Activated CD8-positive, alpha-beta memory T cell treated with anti-CD3 and anti-CD28 coated beads, Interleukin-2, amount 10 ng/mL, durations not matched to agents 7 days and 5 days (primary cell): ENCODE measurements at places on chromosomes 12 and 14. TPM values are rescaled to one million over a fixed set of nuclear protein-coding genes. Genes with fewer than 3 reads are reported as not detected.

Gene NGB
- total RNA-seq = not detected

Gene PTPRO
- 0.15 TPM for total RNA-seq

Gene KRT8
- total RNA-seq = 0.41 TPM

Gene RNASE3
- not detected for total RNA-seq

Gene CLEC12A
- 1.6 TPM for total RNA-seq

Gene SLC16A7
- 18.3 TPM for total RNA-seq

Gene TMEM229B
- total RNA-seq = 7.0 TPM

Gene KLRC3
- total RNA-seq = 6.2 TPM

Gene PKP2
- total RNA-seq = not detected

Gene KCNH3
- 1.2 TPM for total RNA-seq

Gene RNF41
- 28.2 TPM for total RNA-seq

Gene C14orf39
- total RNA-seq = not detected

DNA sequence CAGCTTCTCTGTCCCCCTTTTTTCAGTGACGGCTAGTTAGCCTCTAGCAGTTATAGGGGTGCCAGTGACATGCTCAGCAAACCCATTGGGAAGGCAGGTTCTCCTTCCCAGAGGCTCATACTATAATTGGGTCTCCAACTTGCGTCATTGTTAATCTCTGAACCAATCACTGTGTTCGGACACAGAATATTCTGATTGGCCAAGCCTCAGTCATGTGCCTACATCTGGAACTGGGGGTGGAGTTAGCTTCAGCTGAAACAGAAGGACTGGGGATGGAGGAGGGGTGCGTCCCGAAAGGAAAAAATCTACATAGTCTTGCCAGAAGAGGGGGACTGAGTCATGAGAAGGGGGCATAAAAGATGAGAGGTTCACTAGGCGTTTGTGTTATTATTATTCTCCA is 165.6 kb downstream of the SUDS3 start:
- H3K4me1 ChIP-seq = no peaks in the 10 kb centered on the region
- no peak overlapping the region for H3K27ac ChIP-seq
- no peaks in the 10 kb centered on the region for H3K36me3 ChIP-seq
- no peak overlapping the region for H3K4me3 ChIP-seq
- no peak for DNase-seq
- H3K27me3 ChIP-seq = no peaks in the 10 kb centered on the region

GRCh38 chr12:46154221-46154985 is 114.4 kb downstream of the SLC38A1 start:
- no peak overlapping the region for H3K4me3 ChIP-seq
- DNase-seq = no peak
- H3K27me3 ChIP-seq = no peaks in the 10 kb centered on the region
- peaks cover 10% of the 10 kb centered on the region for H3K36me3 ChIP-seq
- peaks cover 6% of the 10 kb centered on the region for H3K4me1 ChIP-seq

DNA sequence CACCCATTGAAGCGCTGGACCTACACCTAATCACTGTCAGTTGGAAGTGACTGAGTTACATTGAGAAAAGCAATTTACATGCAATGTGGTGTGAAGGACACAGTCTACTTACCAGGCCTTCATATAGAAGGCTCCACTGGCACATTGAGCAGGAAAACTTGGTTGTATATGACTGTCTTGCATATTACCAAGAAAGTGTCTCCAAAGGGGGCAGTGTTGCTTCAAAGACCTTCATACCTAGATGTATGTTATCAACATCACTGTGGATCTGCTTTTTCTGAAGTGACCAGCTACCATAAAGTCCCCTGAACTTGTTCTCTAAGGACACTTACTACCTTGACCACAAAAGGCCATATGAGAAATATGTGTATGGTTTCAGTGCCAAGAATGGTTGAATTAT is 64.1 kb downstream of the NELL2 start:
- peaks cover 2% of the 10 kb centered on the region for H3K36me3 ChIP-seq
- H3K4me3 ChIP-seq = no peak overlapping the region
- peak; percentile 65 for DNase-seq
- H3K27ac ChIP-seq = no peak overlapping the region
- peaks cover 20% of the 10 kb centered on the region for H3K4me1 ChIP-seq
- H3K27me3 ChIP-seq = no peaks in the 10 kb centered on the region

GRCh38 chr12:131242741-131243496 is 289.2 kb downstream of the ADGRD1 start:
- no peaks in the 10 kb centered on the region for H3K36me3 ChIP-seq
- H3K4me3 ChIP-seq = no peak overlapping the region
- no peak for DNase-seq
- H3K4me1 ChIP-seq = no peaks in the 10 kb centered on the region
- no peaks in the 10 kb centered on the region for H3K27me3 ChIP-seq
- H3K27ac ChIP-seq = no peak overlapping the region

DNA sequence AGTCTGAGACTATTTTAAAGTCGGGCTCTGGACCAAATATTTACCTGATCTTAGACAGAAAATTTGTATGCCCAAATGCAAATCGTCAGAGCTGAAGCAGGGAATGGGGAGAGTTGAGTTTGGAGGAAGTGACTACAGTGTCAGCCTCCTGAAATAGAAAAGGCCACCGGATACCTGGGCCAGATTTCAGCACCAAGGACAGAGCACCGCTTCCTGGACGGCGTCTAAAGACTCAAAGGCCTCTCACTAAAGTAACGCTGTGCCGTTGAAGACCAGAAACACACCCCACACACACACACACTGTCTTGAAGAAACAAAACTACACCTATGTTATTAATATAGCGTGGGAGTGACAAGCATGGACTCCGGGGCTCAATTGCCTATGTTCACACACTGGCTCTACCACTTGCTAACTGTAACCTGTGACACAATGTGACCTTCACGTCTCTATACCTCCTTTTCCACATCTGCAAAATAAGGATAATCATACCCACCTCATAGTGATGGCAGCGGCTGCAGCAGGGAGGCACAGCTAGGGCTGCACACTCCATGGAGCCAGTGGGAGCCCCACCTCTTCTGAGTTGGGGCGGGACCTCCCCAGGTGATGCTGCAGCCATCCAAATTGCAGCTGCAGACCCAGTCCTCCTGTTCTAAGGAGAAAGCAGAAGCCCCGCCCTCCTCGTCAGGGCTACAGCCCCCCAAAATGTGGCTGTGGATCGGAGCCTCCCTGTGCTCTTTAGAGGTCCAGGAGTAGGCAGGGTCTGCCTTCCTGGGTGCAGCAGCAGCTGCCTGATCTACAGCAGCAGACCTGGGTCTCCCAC is 35.6 kb downstream of the KRT76 start:
- no peaks in the 10 kb centered on the region for H3K4me1 ChIP-seq
- no peak overlapping the region for H3K4me3 ChIP-seq
- DNase-seq = peak; percentile 77
- no peaks in the 10 kb centered on the region for H3K36me3 ChIP-seq
- peaks cover 13% of the 10 kb centered on the region for H3K27me3 ChIP-seq

DNA sequence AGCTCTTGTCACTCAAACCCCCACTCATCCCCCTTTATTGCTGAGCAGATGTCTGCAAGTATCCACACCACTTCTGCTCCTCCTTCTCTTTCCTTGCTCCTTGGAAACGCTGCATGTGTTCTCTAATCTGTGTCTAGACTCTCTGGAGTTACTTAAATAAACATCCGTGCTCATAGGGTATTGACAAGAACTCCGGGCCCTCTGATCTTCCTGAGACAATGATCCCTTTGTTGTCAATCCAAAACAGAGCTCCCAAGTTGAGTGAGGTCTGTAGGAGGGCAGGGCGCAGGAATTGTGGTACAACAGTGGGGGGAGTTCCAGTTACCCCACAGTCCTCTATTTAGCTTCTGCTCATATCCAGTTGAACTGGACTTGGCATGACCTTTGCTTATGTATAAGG is 489.0 kb downstream of the SNAPC1 start:
- no peak for DNase-seq
- H3K36me3 ChIP-seq = no peaks in the 10 kb centered on the region
- no peaks in the 10 kb centered on the region for H3K4me1 ChIP-seq
- H3K27ac ChIP-seq = no peak overlapping the region
- H3K4me3 ChIP-seq = no peak overlapping the region
- no peaks in the 10 kb centered on the region for H3K27me3 ChIP-seq

GRCh38 chr14:36747411-36748184 is 85.9 kb downstream of the PAX9 start:
- no peaks in the 10 kb centered on the region for H3K4me1 ChIP-seq
- H3K27me3 ChIP-seq = no peaks in the 10 kb centered on the region
- no peak overlapping the region for H3K4me3 ChIP-seq

GRCh38 chr12:128204711-128205110 is 62.3 kb upstream of the TMEM132C start:
- DNase-seq = no peak
- H3K4me3 ChIP-seq = no peak overlapping the region
- no peaks in the 10 kb centered on the region for H3K4me1 ChIP-seq
- H3K36me3 ChIP-seq = no peaks in the 10 kb centered on the region
- H3K27me3 ChIP-seq = no peaks in the 10 kb centered on the region

GRCh38 chr14:24986206-24986893 is 63.6 kb downstream of the STXBP6 start:
- H3K4me1 ChIP-seq = no peaks in the 10 kb centered on the region
- H3K27me3 ChIP-seq = peaks cover 12% of the 10 kb centered on the region
- H3K27ac ChIP-seq = no peak overlapping the region
- no peak for DNase-seq
- no peaks in the 10 kb centered on the region for H3K36me3 ChIP-seq

DNA sequence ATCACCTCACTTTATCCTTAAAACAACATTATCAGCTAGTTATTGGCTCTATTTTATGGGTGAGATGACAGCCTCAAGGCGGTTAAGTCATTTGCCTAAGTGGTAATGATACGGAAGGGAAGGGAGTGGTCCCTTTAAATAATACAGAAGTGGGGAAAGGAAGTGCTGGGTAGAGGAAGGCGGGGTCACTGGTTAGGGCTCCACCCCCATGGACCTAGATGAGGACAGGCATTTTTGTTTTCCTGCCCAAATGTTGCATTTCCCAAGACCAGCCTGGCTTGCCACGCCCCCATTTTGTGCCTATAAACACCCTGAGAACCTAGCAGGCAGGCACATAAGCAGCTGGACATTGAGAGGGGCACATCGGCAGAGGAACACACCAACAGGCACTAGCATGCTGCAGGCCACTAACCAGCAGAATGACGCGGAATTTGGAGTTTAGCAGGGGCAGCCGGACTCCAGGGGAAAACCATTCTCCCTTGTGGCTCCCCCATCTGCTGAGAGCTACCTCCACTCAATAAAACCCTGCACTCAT is 100.9 kb downstream of the EPS8 start:
- no peaks in the 10 kb centered on the region for H3K4me1 ChIP-seq
- peaks cover 1% of the 10 kb centered on the region for H3K36me3 ChIP-seq
- H3K27ac ChIP-seq = no peak overlapping the region
- H3K27me3 ChIP-seq = peaks cover 29% of the 10 kb centered on the region

DNA sequence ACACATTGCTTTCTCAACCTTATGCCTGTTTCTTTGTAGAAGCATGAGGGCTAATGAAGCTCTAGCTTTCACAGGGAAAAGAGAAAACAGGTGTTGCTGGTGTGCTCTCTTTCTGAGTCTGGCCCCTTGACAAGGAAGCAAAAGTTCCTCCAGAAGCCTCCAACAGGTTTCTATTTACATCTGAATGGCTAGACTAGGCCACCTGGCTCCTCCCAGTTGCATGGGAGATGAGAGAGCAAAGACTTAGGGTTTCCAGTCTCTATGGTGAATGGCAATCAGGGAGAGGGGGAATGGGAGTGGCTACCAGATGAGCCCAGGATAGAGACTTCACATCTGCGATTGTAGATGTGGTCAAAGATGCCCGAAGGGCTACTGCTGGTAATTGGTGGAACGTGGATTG is 138.1 kb upstream of the PLXNC1 start:
- no peaks in the 10 kb centered on the region for H3K36me3 ChIP-seq
- no peak for DNase-seq
- H3K4me3 ChIP-seq = no peak overlapping the region
- H3K27ac ChIP-seq = no peak overlapping the region

- H3K27ac ChIP-seq = no peak overlapping the region
- DNase-seq = no peak
- peaks cover 65% of the 10 kb centered on the region for H3K36me3 ChIP-seq
- peaks cover 18% of the 10 kb centered on the region for H3K4me1 ChIP-seq
- no peak overlapping the region for H3K4me3 ChIP-seq
Observed at GRCh38 chr12:53479331-53479730, 19.9 kb downstream of the MAP3K12 start.

DNA sequence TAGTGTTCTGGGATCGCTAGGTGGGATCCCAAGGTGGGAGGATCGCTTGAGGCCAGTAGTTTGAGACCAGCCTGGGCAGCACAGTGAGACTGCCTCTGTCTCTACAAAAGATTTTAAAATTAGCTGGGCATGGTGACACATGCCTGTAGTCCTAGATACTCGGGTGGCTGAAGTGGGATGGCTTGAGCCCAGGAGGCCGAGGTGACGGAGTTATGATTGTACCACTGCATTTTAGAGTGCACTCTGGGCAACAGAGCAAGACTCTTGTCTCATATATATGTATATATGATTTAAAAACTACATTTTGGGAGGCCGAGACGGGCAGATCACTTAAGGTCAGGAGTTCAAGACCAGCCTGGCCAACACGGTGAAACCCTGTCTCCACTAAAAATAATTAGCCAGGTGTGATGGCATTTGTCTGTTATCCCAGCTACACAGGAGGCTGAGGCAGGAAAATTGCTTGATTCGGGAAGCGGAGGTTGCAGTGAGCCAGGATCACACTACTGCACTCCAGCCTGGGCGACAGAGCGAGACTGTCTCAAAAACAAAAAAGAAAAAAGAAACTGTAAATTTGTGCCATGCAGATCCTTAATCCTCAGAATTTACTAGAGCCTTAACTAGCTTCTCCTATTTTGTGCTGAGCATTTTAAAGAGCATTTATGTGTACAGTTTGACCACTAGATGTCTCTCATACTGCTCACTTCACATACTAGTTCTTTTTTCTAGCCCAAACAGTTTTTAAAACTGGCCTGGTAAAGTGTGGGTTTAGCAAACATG is 114.8 kb downstream of the MON2 start:
- DNase-seq = no peak
- no peak overlapping the region for H3K4me3 ChIP-seq
- no peaks in the 10 kb centered on the region for H3K27me3 ChIP-seq
- H3K4me1 ChIP-seq = no peaks in the 10 kb centered on the region

DNA sequence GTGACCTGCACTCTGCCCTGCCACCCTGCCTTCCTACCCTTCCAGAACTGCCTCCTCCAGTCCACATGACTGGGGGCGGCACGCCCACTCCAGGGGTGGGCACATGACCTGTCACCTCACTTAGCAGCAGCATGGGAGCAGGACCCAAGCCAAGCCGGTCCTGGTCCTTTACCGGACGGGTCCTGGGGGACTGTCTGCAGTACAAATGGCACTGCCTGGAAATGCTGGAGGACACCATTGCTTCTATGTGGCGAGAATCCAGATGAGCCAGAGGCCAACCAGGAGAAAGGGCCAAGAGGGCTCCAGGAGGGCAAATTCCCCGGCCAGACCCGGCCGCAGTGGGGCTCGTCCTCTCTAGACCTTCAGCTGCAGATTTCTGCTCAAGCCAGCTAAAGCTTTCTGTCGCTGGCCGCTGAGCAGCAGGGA is 33.1 kb downstream of the ITPK1 start:
- H3K27ac ChIP-seq = peak overlapping the region; percentile 77
- H3K27me3 ChIP-seq = no peaks in the 10 kb centered on the region
- DNase-seq = no peak
- no peak overlapping the region for H3K4me3 ChIP-seq
- peaks cover 74% of the 10 kb centered on the region for H3K4me1 ChIP-seq

- DNase-seq = peak; percentile 46
- no peaks in the 10 kb centered on the region for H3K36me3 ChIP-seq
- no peak overlapping the region for H3K4me3 ChIP-seq
- peaks cover 3% of the 10 kb centered on the region for H3K27me3 ChIP-seq
Observed at GRCh38 chr14:52043690-52044089, 25.2 kb downstream of the NID2 start.
